ENCODE measurements at places on chromosomes 11 and 22.
A peak's percentile ranks its signal among the peaks of the same experiment; 100 is the strongest.

DNA sequence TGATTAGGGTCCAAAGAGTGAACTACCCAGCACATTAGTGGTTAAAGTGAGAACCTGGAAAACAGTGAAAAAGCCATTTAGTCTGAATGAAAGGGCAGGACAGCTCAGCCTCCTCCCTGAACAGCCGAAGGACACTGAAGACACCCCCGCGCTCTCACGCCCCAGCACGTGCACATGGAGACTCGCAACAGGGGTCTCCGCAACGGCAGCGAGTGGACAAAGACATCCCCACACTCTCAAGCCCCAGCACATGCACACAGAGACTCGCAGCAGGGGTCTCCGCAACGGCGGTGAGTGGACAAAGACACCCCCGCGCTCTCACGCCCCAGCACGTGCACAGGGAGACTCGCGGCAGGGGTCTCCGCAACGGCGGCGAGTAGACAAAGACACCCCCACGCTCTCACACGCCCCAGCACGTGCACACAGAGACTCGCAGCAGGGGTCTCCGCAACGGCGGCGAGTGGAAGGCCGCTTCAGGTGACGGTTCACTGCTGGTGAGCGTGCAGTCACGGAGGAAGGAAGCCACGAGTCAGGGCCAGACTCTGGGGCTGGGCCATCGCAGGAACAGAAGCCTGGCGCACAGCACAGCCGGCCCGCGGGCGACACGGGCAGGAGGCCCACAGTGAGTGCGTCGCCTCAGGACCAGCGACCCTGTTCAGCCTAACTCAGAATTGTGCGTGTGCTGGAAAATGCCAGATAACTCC, 43.6 kb downstream of the BRD1 start:
- DNase-seq = no peak

- no peak for DNase-seq
Observed at GRCh38 chr11:117037279-117037974, 60.8 kb downstream of the SIK3 start.

GRCh38 chr11:75022759-75023396, 34.1 kb downstream of the NEU3 start:
- DNase-seq = peak; percentile 57

- DNase-seq = no peak
Observed at GRCh38 chr22:28795071-28795693, 5.2 kb downstream of the XBP1 start.

- peak; percentile 36 for DNase-seq
Observed at GRCh38 chr22:38755155-38755910, 465 bp downstream of the SUN2 start.

DNA sequence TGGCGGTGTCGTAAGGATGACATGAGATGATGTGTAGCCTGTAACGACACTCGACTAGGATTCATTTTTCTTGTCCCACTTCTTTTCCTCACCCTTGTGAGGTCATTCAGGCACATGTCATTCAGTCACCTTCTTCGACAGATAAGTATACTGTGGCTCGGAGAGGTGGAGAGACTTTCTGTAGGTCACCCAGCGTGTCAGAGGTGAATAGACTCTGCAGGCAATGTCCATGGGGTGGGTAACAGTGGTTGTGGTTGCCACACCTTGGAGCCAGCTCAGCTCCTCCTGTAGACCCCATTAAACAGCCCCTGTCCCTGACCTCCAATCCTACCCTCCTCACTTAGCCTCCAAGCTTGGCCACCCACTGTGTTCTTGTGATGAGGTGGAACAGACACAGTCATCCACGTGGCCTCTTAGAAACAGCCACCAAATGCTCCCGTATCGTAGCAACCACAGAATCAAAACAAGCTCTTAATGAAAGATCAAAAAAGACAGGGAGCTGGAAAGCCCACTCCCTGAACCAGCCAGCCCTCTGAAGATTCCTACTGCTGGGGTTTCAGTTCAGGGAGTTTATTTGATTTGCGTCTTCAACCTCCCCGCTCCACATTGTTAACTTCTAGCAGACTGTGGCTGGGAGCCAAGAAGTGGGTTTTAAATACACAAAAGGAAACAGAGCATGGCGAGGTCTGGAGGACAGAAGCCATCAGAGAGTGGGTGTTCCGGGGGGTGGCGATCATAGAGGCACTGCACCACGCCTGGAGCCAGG, 89.0 kb upstream of the GRK3 start:
- no peak for DNase-seq

GRCh38 chr11:107707807-107708206, 4.0 kb downstream of the SLN start:
- DNase-seq = peak; percentile 2

GRCh38 chr11:68002575-68002937, 1.3 kb downstream of the UNC93B1 start:
- no peak for DNase-seq

DNA sequence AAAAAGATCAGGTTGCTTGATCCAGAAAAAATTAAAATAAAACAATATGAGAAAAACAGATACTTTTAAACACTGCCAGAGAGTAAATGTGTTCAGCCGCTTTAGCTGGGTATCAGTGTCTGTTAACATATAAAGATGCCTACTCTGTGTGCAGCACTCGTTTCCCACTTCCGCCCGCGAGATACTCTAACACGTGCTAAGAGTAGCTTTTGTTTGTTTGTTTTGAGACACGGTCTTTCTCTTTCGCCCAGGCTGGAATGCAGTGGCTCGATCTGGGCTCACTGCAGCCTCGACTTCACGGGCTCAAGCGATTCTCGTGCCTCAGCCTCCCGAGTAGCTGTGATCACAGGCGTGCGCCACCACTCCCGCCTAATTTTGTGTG, 531 bp upstream of the MEN1 start:
- DNase-seq = peak; percentile 47

- DNase-seq = no peak
Observed at GRCh38 chr22:36687516-36687915, 16.0 kb downstream of the CACNG2 start.

- DNase-seq = no peak
Observed at GRCh38 chr11:126426820-126427749, 71.6 kb downstream of the ST3GAL4 start.

GRCh38 chr22:42280140-42280539, 9.7 kb upstream of the TCF20 start:
- DNase-seq = no peak

DNA sequence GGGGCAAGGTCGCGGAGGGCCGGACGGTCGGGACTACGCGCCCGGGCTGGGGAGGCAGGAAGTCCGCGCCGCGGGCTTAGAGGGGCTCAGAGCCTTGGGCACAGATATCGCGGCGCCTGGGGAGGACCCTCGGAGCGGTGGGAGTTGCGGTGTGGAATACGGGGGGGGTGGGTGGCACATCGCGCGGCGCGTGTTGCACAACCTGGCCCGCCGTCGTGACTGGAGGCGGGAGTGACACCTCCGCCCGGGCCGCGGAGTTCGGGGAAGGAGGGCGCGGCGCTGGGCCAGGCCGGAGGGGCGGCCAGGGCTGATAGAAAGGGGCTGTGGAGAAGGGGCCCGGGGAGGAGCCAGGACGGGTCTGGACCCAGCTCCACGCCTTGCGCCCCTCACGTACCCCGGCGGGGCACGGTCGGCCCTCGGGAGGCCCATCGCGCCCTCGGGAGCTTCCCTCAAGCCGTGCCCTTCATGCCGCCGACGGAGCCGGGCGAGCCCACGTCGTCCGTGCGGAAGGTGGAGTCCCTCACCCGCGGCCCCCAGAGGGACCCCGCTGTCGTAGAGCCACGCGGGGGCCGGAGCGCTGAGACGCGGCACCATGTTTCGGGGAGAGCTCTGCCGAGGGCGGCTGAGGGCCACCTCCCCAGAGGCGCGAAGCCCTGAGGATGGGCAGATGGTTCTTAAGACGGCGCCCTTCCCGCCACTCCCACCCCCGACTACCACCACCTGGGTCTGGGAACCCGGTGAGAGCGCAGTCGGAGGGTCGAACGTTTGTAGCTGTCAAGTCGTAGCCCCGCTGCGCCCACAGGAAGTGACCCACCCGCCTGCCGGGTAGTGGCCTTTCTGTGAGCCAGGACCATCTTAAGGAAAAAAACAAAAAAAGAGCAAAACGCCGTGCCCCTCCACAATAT, 729 bp downstream of the IL17RA start:
- DNase-seq = no peak

DNA sequence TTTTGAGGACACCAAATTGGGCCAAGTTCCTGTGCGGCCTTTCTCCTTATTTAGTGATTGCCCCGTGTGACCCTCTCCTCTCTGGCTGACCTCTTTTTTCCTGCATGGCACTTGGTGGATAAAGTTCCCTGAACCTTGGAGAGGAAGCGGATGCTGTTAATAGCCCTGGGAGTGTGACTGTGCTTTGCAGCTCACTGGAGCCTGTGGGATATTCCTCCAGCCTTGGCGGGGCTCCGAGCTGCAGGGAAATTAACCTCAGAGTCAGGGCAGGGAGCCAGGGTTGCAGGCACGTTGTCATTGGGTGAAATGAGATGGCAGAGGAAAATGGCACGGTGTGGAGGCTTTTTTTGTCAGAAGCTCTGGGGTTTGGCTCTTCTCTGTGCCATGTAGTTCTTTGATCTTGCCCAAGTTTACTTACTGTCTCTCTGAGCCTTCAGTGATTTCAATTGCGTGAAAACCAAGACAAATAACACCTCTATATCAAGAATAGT, 965 bp downstream of the OR9Q1 start:
- DNase-seq = no peak

- no peak for DNase-seq
Observed at GRCh38 chr11:24421766-24422165, 75.1 kb upstream of the LUZP2 start.

DNA sequence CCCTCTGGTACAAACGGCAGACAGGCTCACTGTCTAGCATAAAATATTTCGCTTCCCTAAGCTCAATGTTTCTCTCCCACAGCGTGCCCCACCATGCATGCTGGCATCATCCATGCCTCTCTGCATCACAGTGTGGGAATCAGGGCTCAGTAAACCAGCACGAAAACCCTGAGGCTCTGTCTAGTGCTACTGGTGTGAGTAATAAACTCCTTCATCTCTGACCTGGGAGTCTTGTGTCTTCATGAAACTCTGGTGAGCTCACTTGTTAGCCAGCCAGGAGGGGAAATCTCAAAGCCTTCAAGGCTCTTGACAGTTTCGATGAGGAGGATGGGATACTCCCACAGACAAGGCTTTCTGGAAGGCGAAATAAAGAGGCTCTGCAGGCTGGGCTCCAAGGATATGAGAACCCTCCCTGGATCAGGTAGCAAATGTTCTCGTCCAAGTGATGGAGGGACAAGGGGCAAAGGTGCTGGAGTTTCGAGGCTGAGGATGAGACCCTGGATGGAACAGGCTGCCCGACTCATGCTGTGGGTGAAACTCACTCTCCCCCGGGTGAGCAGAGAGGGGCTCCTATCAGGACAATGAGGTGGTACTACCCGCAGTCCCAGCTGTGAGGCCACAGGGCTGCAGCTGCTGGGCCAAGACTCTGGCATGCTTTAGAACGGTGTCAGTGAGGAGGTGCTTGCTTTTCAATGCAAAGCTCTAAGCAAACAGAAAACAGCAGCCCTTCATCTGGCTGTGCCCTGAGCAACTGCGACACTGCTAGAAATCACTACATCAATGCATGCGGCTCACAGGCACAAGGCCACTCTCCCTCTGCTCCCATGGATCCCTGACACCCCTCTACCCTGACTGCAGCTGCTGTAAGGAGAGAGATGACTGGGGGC, 69.3 kb downstream of the SHANK2 start:
- DNase-seq = no peak

DNA sequence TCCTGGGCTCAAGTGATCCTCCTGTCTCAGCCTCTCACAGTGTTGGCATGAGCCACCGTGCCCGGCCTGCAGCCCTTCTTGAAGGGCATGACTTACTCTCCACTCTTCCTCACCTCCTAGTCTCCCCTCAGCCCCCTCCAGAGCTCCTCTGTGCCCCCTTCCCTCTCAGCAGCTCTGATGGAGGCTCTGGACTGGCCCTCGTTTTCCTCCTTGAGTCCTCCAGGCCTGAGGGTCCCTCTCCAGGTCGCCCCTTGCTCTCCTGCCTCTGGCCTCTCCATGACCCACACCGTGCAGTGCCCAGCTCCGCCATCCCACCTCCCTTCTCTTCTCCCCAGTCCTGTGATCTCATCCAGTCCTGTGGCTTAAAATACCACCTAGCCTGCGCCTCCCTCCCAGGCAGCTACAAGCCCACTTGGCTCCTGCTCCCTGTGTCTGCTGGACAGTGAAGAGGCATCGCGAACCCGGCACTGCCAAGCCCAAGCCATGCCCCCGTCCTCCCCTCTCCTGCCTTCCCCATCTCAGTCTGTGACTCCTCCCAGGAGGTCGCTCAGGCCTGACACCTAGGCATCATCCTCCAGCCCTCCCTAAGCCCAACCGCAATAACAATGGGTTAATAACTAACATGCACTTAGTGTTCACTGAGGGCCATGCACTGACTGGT, 11.9 kb downstream of the KCNJ4 start:
- no peak for DNase-seq

GRCh38 chr11:8325591-8326304, 62.1 kb upstream of the LMO1 start:
- DNase-seq = no peak

GRCh38 chr22:20268279-20269012, at the start of gene RTN4R:
TSS of gene RTN4R (minus strand) at chr22:20268318. CDS start at chr22:20268092, 226 bp downstream.
- DNase-seq = peak; percentile 31

DNA sequence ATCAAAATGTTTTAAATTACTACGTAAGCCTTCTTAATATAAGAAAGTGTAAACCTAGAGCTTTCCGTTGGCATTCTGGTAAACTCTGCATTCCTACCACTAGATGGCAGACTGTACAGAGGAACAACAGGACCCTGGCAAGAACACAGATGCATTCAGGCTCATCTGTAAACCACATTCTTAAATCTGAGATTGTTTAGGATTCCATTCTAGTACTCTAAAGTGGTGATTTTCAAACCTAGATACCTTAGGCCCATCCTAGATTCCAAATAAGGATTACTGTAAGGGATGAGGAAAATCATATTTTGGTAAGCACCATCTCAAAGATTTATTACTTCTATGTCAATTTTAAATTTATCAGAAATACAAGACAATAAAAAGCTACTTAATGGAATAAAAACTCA, 26.9 kb downstream of the PICALM start:
- peak; percentile 43 for DNase-seq

GRCh38 chr11:116787436-116787785, 412 bp downstream of the ZPR1 start:
- DNase-seq = no peak

- no peak for DNase-seq
Observed at GRCh38 chr22:25000686-25001085, 48.2 kb downstream of the KIAA1671 start.

DNA sequence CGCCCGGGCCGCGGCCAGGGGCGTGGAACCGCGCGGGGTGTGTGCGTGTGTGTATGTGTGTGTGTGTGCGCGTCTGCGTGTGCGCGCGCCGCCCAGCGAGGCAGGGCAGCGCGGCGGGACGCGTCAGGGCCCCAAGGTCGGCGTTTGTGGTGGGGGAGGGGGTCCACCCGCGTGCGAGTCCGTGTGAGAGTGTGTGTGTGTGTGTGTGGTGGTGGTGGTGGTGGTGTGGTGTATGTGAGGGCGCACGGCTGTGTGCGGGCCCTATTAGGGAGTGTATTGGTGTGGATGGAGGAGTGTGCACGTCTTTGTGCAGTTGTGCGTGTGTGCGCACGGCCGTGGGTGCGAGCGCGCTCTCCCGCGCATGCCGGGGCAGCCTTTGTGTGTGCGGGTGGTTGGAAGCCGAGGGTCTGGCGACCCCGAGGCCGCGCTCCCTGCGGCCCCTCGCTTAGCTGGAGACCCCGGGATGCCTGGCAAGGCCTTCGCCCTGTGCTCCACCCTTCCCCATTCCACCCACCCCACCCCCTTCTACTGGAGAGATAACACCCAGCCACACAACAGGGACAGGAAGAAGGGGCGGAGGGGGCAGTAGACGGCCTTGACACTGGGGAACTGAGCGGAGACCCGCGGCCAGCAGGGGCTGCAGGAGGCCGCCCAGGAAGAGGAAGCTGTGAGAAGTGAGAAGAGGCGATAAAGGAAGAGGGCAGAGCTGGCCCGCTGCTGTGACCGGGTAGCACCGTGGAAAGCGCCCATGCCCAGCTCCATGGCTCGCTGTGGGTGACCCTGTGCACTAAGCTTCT, 528 bp upstream of the ARRB1 start:
- DNase-seq = peak; percentile 55
